ENCODE measurements at places on chromosomes 6 and 20.
A peak's percentile ranks its signal among the peaks of the same experiment; 100 is the strongest.

- no peak for DNase-seq
Observed at GRCh38 chr6:130742131-130742681, 85.0 kb upstream of the SMLR1 start.

DNA sequence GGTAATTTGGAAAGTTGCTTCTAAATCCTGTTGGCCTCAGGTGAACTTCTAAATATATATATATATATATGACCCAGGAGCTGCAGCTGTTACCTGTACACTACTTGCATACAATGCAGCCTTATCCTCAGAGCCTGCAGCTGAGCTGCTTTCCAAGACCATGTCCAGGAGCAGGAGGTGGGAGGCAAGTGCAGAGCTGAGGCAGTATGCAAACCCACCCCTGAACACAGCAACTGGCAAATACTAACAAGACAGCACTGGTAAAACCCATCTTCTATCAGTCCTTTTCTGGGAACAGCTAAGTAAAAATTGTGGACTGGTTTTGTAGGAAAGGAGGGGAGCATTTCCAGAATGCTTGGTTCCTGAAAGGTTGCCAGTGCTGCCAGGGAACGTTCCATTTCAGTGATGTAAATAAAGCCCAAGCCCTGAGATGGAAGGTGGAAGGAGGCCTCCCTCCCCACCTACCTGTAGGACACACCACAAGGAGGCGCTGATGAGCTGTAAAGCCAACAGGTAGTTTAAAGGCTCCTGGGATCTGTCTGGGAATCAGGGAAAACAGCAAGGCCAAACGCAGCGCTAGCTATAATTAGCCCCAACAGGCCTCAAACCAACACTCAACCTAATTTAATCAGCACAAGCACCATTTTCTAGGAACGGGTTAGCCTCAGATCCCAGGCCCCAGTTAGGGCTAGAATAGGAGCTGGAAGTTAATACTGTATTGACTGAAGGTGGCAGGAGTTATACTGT lies 93.8 kb upstream of the MAP7 start:
- DNase-seq: peak; percentile 63

GRCh38 chr20:32976746-32977145 lies 27.5 kb downstream of the SUN5 start:
- DNase-seq: no peak

GRCh38 chr20:23160536-23161243 lies 74.6 kb upstream of the CD93 start:
- DNase-seq: no peak

- no peak for DNase-seq
Observed at GRCh38 chr6:109456111-109456583, 575 bp upstream of the MICAL1 start.

- no peak for DNase-seq
Observed at GRCh38 chr20:58088105-58088504, 140.3 kb downstream of the ANKRD60 start.

GRCh38 chr6:43680308-43681200 lies 7.0 kb downstream of the MRPS18A start:
- DNase-seq: no peak

DNA sequence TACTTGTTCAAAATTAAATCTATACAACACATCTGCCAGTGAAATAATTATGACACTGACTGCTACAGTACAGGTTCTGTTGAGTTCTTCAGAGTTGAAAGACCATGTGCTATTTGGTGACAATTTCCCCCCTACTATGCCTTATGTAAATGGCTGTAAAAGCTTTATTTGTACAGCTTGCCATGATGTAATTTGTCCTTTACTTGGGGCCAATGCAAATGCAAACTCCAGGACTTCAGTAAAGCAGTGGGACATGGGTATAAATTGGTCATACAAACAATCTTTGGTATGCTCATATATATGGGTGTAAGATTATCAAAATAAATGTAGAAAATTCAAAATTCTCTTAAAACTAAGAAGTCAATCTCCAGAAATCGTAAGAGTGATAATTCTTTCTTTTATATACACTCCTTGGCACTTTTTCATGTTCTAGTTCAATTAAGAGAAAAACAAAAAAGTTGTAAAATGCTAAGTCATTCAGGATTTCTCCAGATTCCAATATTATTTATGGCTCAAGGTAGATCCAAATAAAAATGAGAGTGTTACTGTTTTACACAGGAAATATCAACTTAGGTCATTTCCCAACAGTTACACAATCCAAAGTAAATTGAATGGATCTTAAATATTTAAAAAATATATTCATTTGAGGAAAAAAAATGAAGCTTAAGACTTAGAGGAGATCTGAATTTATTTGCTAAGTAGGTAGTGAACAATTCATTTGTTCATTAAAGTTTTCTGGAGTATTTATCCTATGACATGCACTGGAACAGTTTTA lies 1310.5 kb upstream of the CITED2 start:
- no peak for DNase-seq

DNA sequence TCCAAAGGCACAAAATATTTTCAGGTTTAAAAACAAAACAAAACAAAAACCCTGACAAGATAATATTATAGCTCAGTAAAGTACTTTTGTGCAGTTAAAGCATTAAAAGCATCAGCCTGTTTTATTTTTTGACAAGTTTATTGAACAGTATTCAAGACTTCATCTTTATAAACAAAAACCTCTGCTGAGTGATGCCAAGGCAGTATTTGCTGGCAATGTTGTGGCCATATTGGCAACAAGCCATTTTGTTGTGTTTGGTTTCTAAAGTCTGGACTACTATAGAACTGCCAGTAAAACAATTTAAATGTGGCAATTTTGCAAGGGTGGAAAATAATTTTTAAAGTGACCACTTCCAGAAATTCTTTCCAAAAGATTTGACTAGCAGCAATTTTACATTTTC lies 15.9 kb downstream of the CPNE1 start:
- no peak for DNase-seq

DNA sequence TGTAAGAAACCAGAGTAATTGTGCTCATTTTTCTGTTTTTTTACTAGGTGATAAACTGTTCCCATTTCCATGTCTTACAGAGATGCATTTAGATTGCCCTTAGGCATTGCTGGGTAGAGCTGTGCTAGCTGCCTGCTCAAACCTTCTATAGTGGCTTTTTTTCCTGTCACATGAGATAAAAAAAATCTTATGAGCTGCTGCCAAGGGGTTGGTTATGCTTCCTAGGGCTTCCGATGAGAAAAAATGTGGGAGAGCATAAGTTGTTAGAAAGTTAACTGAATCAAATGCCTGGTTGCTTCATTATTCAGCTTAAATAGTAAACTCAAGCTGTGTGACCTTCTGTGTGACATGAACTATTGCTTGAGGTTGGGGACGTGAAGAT lies 50.0 kb upstream of the NOX3 start:
- no peak for DNase-seq

- no peak for DNase-seq
Observed at GRCh38 chr20:40037511-40037910, 651.5 kb downstream of the MAFB start.

DNA sequence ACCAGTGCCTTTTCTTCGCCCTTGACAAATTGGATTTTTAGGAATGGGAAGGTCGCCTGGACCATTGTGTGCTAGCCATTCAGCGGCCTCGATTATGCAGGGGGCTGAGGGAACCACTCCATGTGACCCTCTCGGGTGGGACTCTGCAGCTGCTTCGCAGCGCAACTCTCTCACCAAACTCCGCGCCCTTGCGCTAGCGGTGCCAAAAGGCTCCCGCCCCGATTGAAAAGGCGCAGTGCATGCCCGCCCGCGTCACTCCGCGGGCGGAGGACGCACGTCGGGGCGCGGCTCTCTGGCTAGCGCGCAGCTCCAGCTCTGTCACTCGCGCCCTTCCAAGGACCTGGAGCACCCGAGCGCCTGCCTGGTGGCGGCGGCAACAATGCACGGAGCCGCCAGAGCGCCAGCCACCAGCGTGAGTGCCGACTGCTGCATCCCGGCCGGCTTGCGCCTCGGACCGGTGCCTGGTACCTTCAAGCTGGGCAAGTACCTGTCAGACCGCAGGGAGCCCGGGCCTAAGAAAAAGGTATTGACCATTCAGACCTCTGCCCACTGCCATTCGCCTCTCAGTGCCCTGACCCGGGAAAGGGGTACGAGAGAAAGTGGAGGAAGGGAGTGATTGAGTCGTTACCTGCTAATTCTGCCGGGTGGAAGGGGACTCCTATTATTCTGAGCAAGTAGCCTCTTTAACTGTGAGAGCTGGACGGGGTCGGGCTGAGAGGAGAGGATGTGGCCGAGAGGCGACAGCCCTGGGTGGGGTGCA lies at the start of gene PRDM13:
Gene PRDM13, plus strand, starts transcription at position 178 of the 760 bp plus-strand sequence. Its CDS starts 202 bp downstream, at position 380.
- DNase-seq: no peak

DNA sequence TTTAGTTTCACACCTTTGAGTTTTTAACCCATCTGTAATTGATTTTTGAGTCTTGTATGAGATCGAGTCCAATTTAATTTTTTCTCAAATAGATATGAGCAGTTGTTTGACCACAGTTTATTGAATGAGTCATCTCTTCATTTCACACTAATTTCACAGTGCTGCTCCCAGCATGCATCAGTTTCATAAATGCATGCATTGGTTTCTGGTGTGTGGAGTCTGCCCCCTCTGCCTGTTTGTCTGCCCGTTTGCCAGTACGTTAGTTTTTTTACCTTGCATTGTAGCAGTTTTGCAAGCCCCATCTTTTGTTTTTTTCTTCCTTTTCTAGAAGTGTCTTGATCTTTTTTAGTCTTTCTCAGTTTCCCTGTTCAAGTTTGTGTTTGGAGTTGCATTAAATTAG lies 11.9 kb downstream of the SLX4IP start:
- DNase-seq: peak; percentile 44

- DNase-seq: no peak
Observed at GRCh38 chr20:61841966-61842365, 223.7 kb downstream of the TAF4 start.

- no peak for DNase-seq
Observed at GRCh38 chr6:36771145-36771544, 68.1 kb downstream of the CPNE5 start.

- DNase-seq: no peak
Observed at GRCh38 chr6:13733178-13733887, 21.7 kb upstream of the RANBP9 start.

- no peak for DNase-seq
Observed at GRCh38 chr20:24692446-24693200, 223.2 kb downstream of the SYNDIG1 start.

DNA sequence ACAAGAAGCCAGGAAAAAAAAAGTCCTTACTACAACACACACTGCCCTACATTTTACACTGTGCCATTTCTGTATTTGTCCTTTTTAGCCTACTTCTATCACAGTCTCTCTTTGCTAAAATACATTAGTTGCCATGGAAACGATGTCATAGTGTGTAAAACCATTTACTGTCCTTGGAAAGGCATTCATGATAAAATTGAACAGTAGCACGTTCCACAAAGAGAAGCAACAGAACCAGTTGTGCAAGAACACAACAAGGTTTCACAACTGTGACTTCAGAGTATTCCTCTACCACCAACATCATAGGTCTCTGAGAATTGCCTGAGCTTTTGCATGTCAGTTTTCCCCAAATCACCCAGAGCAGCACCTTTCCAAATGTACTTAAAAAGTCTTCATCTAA lies 20.5 kb downstream of the FYN start:
- no peak for DNase-seq

GRCh38 chr6:14824484-14825275 lies 421.2 kb upstream of the JARID2 start:
- DNase-seq: no peak

GRCh38 chr6:106102034-106102433 lies 15.9 kb downstream of the PRDM1 start:
- no peak for DNase-seq
